ENCODE measurements at places on chromosomes 7 and 10.

GRCh38 chr10:69957886-69958555 is 94.6 kb upstream of the MACROH2A2 start:
- no peak overlapping the region for H3K4me3 ChIP-seq
- H3K27me3 ChIP-seq, result no peaks in the 10 kb centered on the region
- H3K4me1 ChIP-seq, result no peaks in the 10 kb centered on the region

DNA sequence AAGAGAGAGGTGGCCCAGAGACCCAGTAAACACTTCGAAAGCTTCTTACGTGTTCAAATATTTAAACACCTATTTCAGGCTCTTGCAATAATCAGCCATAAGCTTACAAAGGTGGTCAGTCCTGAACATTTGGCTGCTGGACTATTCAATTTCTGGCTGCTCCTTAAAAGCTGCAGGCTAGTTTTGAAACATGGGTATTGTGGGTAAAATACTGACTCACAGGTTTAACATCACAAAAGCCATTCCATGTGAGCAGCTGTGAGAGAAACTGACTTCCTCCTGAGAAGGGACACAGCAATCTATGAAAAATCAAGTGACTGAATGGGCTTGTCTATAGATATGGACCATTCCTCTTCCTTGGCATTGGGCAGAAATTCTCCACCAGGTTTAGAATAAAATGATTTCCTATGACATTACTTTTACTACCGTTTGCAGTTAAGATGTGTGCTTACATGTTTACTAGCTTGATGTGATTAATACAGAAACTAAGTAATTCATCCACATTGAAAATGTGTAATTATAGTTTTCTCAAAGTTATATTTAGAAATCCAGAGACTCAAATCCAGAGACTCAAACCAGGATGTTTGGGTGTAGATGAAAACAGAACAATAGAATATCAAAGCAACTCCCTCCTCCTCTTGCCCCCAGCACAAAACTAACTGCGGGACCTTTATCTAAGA is 252.3 kb downstream of the GATA3 start:
- H3K27ac ChIP-seq, result no peak overlapping the region
- DNase-seq, result no peak
- H3K36me3 ChIP-seq, result no peaks in the 10 kb centered on the region
- H3K27me3 ChIP-seq, result no peaks in the 10 kb centered on the region
- no peaks in the 10 kb centered on the region for H3K4me1 ChIP-seq
- H3K4me3 ChIP-seq, result no peak overlapping the region

DNA sequence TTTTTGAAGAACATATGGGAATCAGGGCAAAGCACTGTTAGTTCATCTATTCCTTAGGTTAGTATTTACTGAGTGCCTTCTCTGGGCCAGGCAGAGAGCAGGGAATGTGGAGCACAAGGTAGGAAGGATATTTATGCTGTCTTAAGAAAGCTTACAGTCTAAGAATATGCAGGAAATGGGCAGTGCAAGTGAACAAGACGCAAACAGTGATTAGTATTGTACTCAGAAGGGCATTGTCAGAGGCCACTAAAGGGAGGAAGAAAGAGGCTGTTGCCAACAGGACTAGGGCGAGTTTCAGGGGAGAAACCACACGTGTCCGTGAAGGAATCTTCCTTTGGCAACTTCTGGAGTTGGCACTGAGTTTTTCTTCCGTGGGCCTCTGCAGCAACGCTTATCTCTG is 552.8 kb upstream of the COBL start:
- no peaks in the 10 kb centered on the region for H3K4me1 ChIP-seq
- no peak overlapping the region for H3K27ac ChIP-seq
- H3K4me3 ChIP-seq, result no peak overlapping the region
- no peaks in the 10 kb centered on the region for H3K36me3 ChIP-seq
- no peaks in the 10 kb centered on the region for H3K27me3 ChIP-seq

GRCh38 chr10:102393411-102394078 is 2.0 kb upstream of the NFKB2 start:
- H3K4me3 ChIP-seq, result peak overlapping the region; percentile 73
- no peaks in the 10 kb centered on the region for H3K27me3 ChIP-seq
- H3K4me1 ChIP-seq, result no peaks in the 10 kb centered on the region
- peak overlapping the region; percentile 96 for H3K27ac ChIP-seq

GRCh38 chr7:117393781-117394180 is 33.5 kb downstream of the ASZ1 start:
- H3K4me1 ChIP-seq, result no peaks in the 10 kb centered on the region
- H3K27me3 ChIP-seq, result no peaks in the 10 kb centered on the region
- H3K36me3 ChIP-seq, result no peaks in the 10 kb centered on the region
- H3K4me3 ChIP-seq, result no peak overlapping the region

- H3K4me1 ChIP-seq, result no peaks in the 10 kb centered on the region
These were observed 254.8 kb downstream of the INHBA start for GRCh38 chr7:41448104-41448503.

GRCh38 chr7:156897673-156898072 is 4.7 kb upstream of the LMBR1 start:
- no peaks in the 10 kb centered on the region for H3K27me3 ChIP-seq
- H3K4me3 ChIP-seq, result no peak overlapping the region
- no peaks in the 10 kb centered on the region for H3K36me3 ChIP-seq
- no peak overlapping the region for H3K27ac ChIP-seq

DNA sequence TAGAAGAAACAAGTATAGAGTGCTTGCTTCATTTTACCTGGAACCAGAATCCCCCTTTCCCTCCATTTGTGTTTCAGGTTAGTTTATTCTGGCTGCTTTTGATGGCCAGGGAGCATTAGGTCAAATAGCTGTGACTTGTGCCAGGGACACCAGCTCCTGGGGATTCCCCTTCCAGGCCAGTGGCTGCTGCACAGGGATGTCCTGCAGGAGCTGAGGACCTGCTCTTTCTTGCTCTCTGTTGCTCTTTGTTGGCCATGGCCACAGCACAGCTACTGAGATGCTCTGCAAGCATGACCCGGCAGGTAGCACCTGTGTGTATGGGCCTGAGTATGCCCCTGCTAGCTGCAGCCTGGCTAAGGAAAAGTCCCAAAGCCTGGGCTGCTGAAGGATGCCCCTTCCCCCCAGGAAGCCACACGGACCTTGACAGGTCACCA is 208.9 kb downstream of the EBF3 start:
- H3K27me3 ChIP-seq, result no peaks in the 10 kb centered on the region
- H3K4me3 ChIP-seq, result no peak overlapping the region
- no peaks in the 10 kb centered on the region for H3K4me1 ChIP-seq
- H3K36me3 ChIP-seq, result no peaks in the 10 kb centered on the region
- H3K27ac ChIP-seq, result no peak overlapping the region

- no peaks in the 10 kb centered on the region for H3K4me1 ChIP-seq
- DNase-seq, result no peak
- H3K27me3 ChIP-seq, result no peaks in the 10 kb centered on the region
- H3K27ac ChIP-seq, result no peak overlapping the region
- H3K4me3 ChIP-seq, result no peak overlapping the region
These were observed 57.4 kb downstream of the ZNF783 start for GRCh38 chr7:149319376-149319775.

DNA sequence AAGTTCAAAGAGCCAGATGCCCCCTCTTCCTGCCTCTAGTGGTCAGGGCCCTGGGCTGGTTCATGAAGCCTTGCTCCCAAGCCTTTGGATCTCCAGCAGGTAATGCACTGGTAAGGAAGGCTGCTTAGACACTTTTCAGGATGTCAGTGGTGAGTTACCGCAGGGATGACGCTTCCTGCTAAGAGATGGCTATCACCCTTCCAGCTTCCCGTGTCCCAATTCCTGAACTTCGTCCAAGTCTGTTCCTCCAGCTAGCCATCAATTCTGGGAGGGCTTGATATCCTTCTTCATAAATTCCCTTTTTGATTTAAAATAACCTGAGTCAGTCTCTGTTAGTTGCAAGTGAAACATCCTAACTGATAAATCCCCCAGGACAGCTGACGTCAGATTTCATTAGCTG is 221.2 kb downstream of the PLXNA4 start:
- peak overlapping the region; percentile 13 for H3K27ac ChIP-seq
- DNase-seq, result no peak
- H3K36me3 ChIP-seq, result no peaks in the 10 kb centered on the region
- no peak overlapping the region for H3K4me3 ChIP-seq
- H3K4me1 ChIP-seq, result no peaks in the 10 kb centered on the region
- H3K27me3 ChIP-seq, result no peaks in the 10 kb centered on the region

DNA sequence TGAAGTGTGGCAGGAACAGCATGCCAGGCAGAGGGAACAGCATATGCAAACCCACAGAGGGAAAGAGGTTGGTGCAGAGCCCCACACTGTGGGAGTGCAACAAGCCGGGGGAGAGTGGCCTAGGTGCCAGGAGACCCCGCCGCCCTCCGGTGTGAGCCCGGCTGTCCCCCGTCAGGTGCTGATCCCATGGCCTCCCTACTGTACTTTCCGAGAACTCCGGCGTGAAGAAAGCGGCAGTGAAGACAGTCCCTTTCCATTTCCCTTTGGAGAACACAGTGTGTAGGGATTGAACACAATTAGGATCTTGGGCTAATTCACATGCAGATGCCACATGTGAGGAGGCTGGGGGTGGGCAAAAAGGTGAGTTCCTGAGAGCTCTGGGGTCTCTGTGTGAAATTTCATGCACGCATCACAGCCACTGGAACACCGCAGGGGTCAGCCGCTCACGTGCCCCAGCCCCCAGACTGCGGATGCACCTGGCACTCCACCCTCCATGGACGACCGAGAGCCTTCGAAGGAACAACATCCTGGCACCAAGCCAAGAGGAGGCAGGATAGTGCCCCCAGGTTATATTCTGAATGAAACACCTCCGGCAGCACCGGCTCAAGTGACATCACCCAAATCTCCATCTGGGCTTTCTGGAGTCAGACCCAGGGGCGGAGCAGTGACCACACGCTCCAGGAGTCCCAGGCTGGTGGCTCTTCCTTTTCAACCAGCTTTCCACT is 82.1 kb upstream of the PPP2R2D start:
- no peak overlapping the region for H3K27ac ChIP-seq
- peak; percentile 7 for DNase-seq
- peaks cover 47% of the 10 kb centered on the region for H3K27me3 ChIP-seq
- no peaks in the 10 kb centered on the region for H3K4me1 ChIP-seq

DNA sequence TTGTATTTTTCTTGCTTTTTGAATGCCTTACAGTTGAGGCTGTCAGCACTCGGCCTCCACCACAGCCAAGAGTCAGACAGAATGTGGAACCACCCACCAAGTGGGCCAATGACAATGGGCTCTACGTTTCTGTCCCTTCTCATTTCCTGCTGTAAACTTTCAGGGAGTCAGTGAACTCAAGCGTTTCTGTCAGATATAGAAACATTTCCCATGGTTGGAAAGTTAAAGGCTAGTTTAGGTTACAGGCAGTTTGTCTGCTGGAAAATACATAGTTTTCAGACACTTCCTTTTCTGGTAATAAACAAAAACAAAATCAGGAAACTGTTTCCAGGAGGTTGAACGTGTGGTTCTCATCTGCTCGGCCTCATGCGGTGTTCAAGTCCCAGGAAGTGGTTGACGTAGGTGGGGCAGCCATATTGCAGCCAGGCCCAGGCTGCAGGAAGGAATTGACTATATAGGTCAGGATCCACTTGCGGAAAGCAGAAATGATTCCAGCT is 245.1 kb downstream of the CAMK1D start:
- no peak overlapping the region for H3K27ac ChIP-seq
- H3K27me3 ChIP-seq, result no peaks in the 10 kb centered on the region
- H3K4me1 ChIP-seq, result no peaks in the 10 kb centered on the region
- H3K36me3 ChIP-seq, result no peaks in the 10 kb centered on the region
- no peak overlapping the region for H3K4me3 ChIP-seq

- no peaks in the 10 kb centered on the region for H3K4me1 ChIP-seq
- H3K4me3 ChIP-seq, result no peak overlapping the region
- no peak for DNase-seq
- H3K36me3 ChIP-seq, result no peaks in the 10 kb centered on the region
These were observed 6.3 kb downstream of the IQCE start for GRCh38 chr7:2564970-2565540.

DNA sequence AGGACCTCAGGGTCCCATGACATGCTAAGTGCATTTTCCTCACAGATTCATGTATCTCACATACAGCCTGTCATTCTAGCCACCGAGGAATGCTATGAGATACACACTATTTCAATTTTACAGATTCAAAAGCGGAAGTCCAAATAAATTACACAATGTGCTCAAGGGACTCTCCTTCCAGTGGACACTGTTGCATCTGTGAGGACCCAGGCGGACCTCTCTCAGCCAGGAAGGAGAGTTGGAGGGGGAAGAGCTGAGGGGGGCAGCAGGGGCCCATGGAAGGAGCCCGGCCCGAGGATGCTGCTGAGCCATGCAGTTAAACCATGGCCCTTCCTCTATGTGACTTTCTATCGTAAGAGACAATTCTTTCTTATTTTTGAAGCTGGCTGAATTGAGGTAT is 93.6 kb downstream of the VOPP1 start:
- no peaks in the 10 kb centered on the region for H3K4me1 ChIP-seq
- no peak overlapping the region for H3K4me3 ChIP-seq
- no peaks in the 10 kb centered on the region for H3K36me3 ChIP-seq
- no peaks in the 10 kb centered on the region for H3K27me3 ChIP-seq
- DNase-seq, result no peak
- no peak overlapping the region for H3K27ac ChIP-seq

- H3K4me3 ChIP-seq, result no peak overlapping the region
- H3K27me3 ChIP-seq, result no peaks in the 10 kb centered on the region
- H3K27ac ChIP-seq, result no peak overlapping the region
- no peaks in the 10 kb centered on the region for H3K36me3 ChIP-seq
- DNase-seq, result no peak
These were observed 192.9 kb downstream of the ZMYND11 start for GRCh38 chr10:327889-328852.

DNA sequence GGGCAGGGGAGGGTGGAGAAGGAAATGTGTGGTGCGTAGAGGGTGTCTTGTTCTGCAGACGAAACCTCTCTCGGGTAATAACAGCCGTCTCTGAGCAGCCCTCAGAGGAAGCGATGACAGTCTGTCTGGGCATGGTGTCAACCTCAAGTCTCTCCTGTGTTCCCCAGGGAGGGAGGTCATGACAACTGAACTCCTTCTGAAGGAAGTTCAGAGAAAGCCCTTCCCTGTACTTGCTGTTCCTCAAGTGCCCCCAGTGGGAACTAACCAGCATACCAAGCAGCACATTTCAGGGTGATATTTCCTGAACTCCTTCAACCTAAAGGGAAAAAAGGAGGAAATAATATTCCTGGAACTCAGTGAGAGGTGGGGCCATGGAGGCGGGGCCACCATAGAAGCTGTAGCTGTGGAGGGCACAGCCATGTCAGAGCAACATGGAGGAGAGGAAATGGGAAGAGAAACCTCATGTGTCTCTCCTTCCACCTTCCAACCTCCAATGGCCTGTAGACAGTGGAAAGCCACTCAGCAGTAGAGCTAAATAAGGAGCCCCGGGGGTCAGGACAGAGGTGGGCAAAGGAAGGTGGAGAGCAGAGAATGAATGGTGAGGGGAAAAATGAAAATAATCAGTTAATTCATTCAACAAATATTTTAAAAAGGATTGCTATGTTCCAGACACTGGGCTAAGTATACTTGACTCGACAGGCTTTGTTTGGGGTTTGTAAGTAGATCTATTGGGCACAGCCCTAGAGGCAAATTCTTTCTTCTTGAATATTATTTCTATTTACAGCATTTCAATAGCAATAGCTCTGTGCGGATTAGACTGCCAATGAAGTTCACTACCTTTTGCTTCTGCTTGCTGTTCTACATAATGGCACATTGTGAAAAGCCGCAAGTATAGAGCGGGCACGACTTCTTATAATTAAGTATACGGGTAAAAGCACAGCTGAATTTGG is 61.0 kb upstream of the AOAH start:
- H3K4me3 ChIP-seq, result no peak overlapping the region
- peak overlapping the region; percentile 78 for H3K27ac ChIP-seq
- no peaks in the 10 kb centered on the region for H3K4me1 ChIP-seq
- H3K36me3 ChIP-seq, result no peaks in the 10 kb centered on the region
- H3K27me3 ChIP-seq, result no peaks in the 10 kb centered on the region

- peaks cover 12% of the 10 kb centered on the region for H3K4me1 ChIP-seq
- H3K27me3 ChIP-seq, result no peaks in the 10 kb centered on the region
- H3K27ac ChIP-seq, result peak overlapping the region; percentile 83
- DNase-seq, result no peak
- no peaks in the 10 kb centered on the region for H3K36me3 ChIP-seq
These were observed 38.3 kb upstream of the VCL start for GRCh38 chr10:73959484-73960243.

- DNase-seq, result no peak
- H3K4me3 ChIP-seq, result no peak overlapping the region
- no peaks in the 10 kb centered on the region for H3K4me1 ChIP-seq
- no peaks in the 10 kb centered on the region for H3K36me3 ChIP-seq
These were observed 127.4 kb upstream of the AGR3 start for GRCh38 chr7:17009007-17009719.
